ENCODE measurements at places on chromosomes 3 and 15.

DNA sequence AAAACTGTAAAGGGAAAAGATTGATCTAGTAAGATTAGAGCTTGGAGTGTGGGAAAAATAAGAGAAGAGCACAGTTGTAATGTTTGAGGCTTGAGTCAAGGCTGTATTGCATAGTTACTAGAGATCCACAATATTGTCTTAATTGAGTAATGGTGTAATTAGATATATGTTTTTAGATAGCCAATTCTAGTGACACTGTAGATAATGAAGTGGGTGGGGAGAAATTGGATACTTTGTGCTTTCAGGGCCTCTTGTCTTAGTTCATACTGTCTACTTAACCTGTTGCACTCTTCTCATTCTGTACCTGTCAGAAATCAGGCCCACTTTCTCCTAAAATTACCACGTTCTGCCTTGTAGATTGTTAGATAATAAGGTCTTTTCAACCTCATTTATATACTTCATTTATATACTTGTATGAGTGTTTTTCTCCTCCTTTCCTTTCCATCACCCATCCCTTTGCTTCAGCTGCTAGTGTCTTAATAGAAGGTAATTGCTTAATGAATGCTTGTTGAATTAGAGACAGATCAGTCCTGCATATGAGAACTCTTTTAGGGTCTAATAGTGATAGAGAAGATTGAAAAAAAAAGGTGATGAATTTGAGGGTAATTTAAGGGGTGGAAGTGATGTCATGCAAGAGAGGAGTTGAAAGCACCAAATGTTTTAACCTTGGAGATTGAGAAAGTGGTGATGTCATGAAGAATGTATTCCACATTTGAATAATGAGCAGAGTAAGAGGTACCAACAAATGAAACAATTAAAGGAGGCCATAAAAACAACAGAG, 32.0 kb downstream of the PIK3CA start:
- DNase-seq, result no peak

- DNase-seq, result no peak
These were observed 246.1 kb upstream of the RASGRP1 start for GRCh38 chr15:38810686-38811085.

GRCh38 chr3:133855772-133856171, 39.9 kb downstream of the RAB6B start:
- no peak for DNase-seq

DNA sequence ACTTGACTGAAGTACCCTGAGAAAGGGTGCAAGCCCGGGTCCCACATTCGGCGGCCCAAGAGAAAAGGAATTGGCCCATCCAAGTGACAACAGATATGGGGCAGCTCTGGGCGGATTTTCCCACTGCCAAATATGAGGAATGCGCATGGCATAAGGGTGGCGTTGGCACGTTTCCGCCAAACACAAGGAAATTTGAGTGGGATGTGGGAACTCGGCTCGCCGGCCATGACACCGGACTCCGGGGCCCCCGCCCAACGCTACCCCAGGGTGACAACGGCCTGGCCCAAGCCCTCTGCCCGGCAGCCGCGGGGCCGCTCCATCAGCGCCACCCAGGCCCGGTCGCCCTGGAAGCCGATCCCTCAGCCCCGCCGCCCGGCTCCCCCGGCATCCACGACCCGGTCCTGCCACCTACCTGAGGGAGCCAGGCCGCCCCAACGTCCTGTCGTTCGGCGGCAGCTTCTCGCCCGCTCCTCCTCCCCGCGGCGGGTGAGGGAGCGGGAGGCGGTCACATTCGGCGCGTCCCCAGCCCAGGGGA, 449 bp downstream of the RAF1 start:
- DNase-seq, result peak; percentile 32

DNA sequence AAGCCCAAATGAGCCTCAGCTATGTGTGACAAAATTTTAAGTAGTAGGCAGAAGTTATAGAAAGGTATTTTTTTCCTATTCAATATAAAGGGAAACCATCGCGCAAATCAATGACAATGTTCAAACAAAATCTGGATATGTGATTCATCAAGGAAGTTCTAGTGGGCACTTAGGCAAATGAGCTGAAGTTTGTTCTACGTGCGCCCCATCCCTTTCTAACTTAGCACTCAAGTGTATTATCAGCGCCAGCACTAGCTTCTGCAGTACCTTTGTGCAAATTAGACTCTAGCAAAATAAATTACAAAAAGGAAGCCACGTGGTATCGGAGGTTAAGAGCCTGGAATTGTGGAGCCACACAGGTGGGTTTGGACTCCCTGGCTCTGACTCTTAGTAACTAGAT, 91.1 kb downstream of the TBL1XR1 start:
- DNase-seq, result no peak

GRCh38 chr3:146218880-146219866, 31.7 kb downstream of the PLSCR4 start:
- DNase-seq, result no peak

All from activated T-helper 1 cell treated with anti-CD3 and anti-CD28 coated beads, Interleukin-2, amount 50 U/mL, for 16 hours (primary cell).